ENCODE measurements at places on chromosomes 11 and 22.

DNA sequence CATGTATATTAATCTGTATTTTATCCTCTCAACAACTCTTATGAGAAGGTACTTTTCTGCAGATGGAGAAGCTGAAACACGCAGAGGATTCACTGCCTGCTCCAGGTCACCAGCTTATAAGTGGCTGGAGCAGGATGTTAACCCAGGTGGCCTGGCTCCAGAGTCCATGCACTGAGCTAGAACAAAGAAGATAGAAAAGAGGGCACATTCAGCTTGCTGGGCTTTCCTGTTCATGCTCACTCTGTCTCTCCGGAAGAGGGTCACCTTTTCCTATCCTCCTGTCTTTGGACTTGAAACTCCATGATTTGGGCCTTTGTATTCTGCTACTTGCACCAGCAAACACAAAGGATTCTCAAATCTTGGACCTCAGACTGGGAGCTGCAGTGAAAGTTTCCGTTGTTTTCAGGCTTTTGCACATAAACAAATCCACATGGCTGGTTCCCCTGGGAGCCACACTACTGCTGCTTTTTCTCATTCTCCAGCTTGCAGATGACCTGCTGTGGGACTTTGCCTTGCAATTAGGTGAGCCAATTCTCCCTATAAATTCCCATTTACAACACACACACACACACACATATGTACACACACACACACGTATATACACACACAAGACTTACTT is 117.3 kb upstream of the GRK3 start:
- no peaks in the 10 kb centered on the region for H3K4me1 ChIP-seq
- H3K27me3 ChIP-seq: no peaks in the 10 kb centered on the region
- no peak overlapping the region for H3K4me3 ChIP-seq
- no peaks in the 10 kb centered on the region for H3K36me3 ChIP-seq

DNA sequence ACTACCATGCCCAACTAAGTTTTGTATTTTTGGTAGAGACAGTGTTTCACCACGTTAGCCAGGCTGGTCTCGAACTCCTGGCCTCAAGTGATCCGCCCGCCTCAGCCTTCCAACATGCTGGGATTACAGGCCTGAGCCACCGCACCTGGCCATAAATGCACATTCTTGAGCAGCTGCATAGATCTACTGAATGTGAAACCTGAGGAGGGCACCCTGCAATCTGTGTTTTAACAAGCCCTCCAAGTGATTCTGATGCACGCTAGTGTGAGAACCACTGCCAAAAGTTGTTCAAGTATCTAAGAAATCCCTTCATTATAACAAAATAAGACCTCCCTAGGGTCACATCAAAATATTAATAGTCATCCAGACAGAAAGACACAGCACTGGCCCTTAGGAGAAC is 89.3 kb downstream of the RDX start:
- H3K36me3 ChIP-seq: no peaks in the 10 kb centered on the region
- H3K27ac ChIP-seq: no peak overlapping the region
- DNase-seq: no peak
- H3K4me3 ChIP-seq: no peak overlapping the region
- H3K4me1 ChIP-seq: peaks cover 7% of the 10 kb centered on the region

GRCh38 chr22:17864398-17865182 is 90.3 kb upstream of the BID start:
- H3K27me3 ChIP-seq: no peaks in the 10 kb centered on the region
- peak overlapping the region; percentile 27 for H3K4me3 ChIP-seq
- H3K4me1 ChIP-seq: peaks cover 22% of the 10 kb centered on the region
- no peak for DNase-seq

GRCh38 chr22:17706947-17707346 is 67.3 kb downstream of the BID start:
- peak overlapping the region; percentile 84 for H3K27ac ChIP-seq
- H3K4me3 ChIP-seq: no peak overlapping the region
- no peak for DNase-seq
- no peaks in the 10 kb centered on the region for H3K36me3 ChIP-seq

DNA sequence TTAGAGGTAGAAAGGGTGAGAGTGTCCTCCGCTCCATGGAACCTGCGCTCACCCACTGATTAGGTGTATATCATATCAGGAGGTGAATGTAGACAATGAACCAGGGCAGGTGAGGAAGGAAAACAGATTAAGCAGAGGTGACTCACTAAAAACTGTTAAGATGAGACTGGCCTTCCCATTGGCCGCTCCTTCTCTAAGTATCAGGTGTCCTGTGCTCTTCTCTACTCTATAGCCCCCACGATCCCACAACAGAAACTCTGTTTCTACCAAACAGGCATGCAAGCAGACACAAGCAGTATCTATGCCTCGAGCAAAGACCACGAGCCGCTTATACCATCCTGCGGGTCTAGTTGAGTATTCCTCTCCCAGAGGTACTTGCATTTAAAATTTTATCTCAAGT is 103.1 kb downstream of the SNX19 start:
- H3K4me3 ChIP-seq: no peak overlapping the region
- DNase-seq: no peak
- H3K36me3 ChIP-seq: no peaks in the 10 kb centered on the region
- H3K27ac ChIP-seq: no peak overlapping the region
- H3K27me3 ChIP-seq: no peaks in the 10 kb centered on the region

DNA sequence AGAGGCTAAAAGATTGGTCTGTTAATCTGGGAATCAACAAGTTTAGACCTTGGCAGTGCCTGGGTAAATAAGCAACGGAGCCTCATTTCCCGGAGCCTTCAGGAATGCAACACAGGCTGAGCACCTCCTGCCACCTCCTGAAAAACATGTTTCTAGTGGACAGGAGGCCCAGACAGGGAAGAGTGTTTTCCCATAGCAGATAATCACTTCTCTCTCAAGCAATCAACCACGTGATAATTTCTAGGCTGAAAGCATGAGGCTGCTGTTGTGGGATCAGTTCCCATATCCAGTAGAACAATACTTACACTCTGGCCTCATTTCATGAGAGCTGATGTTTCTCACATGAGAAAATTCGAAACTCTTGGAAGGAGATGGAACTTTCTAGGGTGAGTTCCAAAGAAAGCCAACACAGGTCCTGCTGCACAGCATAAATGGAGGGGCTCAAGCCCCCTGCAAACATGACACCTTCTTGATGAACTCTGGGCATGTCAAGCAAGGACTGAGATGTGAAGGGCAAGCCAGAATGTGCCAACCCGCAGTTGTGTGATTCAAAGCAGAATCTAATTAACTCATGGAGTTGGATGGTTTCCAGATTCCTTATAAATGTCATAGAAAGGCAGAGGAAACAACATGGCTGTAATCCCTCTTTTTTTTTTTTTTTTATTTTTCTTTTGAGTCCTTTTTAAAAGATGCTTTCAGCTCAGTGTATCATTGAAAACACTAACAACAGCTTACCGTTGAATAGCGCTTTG is 228.5 kb upstream of the SESN3 start:
- no peaks in the 10 kb centered on the region for H3K4me1 ChIP-seq
- no peaks in the 10 kb centered on the region for H3K27me3 ChIP-seq
- no peak for DNase-seq
- no peaks in the 10 kb centered on the region for H3K36me3 ChIP-seq

DNA sequence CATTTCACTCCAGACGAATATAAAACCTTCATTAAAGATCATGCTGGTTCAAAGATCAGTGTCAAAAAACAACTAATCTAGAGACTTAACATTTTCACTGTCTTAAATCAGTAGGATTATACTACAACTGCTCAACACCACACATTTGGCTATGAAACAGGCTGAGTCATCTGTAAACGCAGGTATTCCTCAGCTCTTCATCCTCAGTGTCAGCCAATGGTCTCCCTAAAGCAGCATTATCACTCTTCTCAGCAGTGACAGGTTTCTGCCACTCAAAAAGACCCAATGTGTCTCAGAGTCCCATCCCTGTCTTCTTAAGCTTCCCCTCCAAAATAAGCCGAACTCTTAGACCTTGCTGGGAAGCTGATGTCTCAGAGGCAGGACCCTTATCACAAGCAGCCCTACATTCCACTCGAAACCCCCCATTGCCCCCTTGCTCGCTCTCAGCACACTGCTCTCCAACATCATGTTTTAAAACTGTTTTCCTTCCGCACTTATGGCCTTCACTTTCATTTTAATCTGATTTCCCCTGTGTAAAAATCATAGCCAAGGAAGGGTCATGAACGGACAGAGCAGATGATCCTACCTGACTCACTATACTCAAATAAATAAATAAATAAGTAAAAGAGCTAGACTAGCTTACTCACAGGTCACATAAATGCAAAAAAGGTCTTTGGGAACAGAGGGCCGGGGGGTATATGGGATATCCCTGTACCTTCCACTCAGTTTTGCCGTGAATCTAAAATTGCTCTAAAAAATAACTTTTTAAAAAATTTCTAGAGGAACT is 23.0 kb downstream of the CDON start:
- no peaks in the 10 kb centered on the region for H3K27me3 ChIP-seq
- no peaks in the 10 kb centered on the region for H3K4me1 ChIP-seq
- DNase-seq: no peak
- H3K36me3 ChIP-seq: no peaks in the 10 kb centered on the region
- H3K27ac ChIP-seq: no peak overlapping the region
- H3K4me3 ChIP-seq: no peak overlapping the region

DNA sequence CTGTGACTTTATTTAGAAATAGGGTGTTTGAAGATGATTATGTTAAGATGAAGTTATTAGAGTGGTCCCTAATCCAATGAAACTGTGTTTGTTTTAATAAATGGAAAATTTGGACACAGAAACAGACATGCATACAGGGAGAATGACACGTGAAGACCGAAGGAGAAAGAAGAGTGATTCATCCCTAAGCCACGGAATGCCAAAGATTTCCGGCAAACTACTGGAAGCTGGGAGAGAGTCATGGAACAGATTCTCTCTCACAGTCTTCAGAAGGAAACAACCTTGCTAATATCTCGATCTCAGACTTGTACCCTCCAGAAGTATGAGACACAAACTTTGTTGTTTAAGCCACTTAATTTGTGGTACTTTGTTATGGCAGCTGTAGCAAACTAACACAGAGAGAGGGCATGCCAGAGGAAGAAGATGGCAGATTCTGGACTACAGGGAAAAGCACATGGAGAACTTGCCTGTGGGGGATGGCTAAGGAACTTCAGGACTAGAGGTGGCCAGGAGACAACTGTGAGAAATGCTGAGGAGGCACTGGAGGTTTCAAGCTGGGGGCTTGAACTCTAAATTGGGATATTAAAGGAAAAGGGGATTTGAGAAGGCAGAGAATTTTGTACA is 733.5 kb upstream of the CCDC90B start:
- no peaks in the 10 kb centered on the region for H3K27me3 ChIP-seq
- no peak overlapping the region for H3K4me3 ChIP-seq
- no peaks in the 10 kb centered on the region for H3K36me3 ChIP-seq

DNA sequence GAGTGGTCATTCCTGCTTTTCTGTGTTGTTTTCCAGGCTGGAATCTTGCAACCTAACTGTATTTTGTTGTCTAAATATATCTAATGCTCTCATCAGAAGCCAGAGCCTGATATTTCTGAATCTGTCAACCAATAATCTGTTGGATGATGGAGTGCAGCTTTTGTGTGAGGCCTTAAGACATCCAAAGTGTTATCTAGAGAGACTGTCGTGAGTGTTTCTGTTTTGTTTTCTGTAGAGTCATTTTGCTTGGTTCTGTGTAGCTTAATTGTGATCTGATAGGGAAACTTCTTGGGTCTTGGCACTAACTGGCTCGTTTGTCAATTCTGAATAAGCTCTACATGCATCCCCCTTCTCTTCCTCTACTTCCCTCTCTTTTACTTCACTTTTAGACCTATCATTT is 31.2 kb upstream of the RBMXL2 start:
- H3K27ac ChIP-seq: no peak overlapping the region
- no peaks in the 10 kb centered on the region for H3K4me1 ChIP-seq
- H3K36me3 ChIP-seq: no peaks in the 10 kb centered on the region

DNA sequence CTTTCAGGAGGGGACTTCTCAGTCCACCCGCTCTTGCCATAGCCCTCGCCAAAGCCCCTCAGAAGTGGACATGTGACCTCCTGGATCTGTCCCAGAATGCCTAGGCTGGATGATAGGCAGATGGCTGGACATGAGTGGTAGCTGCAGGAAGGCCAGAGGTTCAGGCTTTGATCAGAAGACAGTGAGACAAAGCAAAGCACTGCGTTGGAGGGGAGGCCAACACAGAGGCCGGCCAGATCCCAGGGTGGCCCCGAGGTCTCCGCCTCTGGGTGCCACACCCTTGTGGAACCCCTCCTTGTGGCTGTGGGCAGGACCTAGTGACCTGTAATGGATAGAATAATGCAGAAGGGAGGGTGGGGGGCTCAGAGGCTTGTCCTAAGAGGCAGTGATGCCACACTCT is 147.6 kb downstream of the OPCML start:
- no peak overlapping the region for H3K27ac ChIP-seq
- H3K4me3 ChIP-seq: no peak overlapping the region
- no peaks in the 10 kb centered on the region for H3K4me1 ChIP-seq
- H3K36me3 ChIP-seq: no peaks in the 10 kb centered on the region
- DNase-seq: no peak

DNA sequence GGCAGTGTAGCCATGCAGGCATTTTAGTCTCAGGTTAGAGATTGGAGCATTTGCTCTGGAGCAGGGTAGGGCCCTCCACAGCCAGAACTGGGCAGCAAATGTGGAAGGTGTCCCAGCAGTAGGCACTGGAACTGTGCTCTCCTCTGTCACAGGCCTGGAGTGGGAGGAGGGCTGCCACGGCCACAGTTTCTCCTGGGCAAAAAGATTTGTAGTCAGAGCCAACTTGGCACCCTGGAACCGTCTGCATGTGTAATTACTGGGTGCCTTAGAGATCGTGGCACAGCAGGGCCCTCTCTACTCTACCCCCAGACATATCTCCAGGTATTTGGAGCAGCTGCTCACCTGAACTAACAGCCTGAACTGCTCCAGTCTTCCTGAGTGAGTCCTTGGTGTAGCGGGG is 93.7 kb downstream of the ZC3H12C start:
- no peaks in the 10 kb centered on the region for H3K27me3 ChIP-seq
- H3K36me3 ChIP-seq: no peaks in the 10 kb centered on the region
- H3K27ac ChIP-seq: no peak overlapping the region

Data from tibial nerve (tissue), 4 donors.